CD4-positive, alpha-beta T cell treated with Interleukin-17A for 4 hours (primary cell): ENCODE measurements at places on chromosomes 3 and 15.
A peak's percentile ranks its signal among the peaks of the same experiment; 100 is the strongest.

DNA sequence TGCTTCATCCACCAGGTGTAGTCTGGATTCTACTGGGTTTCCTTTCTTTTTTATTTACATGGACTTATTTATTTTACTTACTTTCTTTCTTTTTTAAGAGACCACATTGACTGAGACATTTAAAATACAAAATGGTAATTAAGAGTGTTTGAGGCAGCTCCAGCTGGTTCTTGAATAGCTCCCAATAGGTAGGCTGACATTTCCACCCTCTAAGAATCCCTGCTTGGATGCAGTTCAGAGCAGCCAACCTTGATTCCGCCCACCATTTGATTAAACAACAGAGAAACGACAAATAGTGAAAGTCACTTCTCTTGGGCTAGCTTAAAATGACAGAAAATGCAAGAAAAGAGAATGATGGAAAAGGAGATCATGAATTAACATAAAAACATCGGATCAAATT, 270.5 kb downstream of the TUSC7 start:
- no peak for DNase-seq

GRCh38 chr3:194718079-194718478, 32.4 kb downstream of the FAM43A start:
- no peak for DNase-seq

DNA sequence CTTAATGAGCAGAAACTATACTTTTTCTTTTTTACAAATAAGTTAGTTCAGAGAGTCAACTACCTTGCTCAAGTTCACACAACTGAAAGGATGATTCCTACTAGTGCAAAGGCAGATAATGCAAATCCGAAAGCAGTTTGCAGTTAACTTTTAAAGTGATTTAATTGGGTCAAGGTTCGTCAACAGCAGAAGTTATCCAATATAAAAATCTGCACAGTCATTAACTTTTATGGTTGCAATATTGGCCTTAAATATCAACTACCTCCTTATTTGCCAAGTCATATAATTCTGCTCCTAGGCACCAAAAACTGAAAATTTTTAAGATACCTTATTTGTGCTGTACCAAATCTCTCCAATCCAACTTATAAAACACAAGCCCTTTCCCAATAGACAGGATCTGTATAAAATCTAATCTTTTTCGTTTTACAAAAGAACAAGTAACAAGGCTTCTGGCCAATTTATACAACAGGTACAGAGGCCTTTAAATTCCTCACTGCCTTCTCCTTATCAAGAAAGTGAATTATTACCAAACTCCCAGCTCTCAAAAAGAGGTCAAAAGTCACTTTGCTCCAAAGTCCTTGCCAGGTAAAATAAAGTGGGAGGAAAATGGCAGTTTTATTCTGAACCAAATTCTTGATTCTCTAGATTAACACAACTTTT, 416.6 kb upstream of the NECTIN3 start:
- DNase-seq, result no peak

GRCh38 chr3:153431076-153431475, 269.1 kb downstream of the RAP2B start:
- no peak for DNase-seq

- DNase-seq, result no peak
These were observed 714.4 kb upstream of the ARPP21 start for GRCh38 chr3:34924961-34925360.

GRCh38 chr15:46703020-46703861, 1014.1 kb upstream of the SEMA6D start:
- DNase-seq, result no peak

- DNase-seq, result no peak
These were observed 17.2 kb downstream of the KLHL25 start for GRCh38 chr15:85777250-85778106.

- DNase-seq, result no peak
These were observed 105.7 kb downstream of the TPRA1 start for GRCh38 chr3:127484601-127485388.

DNA sequence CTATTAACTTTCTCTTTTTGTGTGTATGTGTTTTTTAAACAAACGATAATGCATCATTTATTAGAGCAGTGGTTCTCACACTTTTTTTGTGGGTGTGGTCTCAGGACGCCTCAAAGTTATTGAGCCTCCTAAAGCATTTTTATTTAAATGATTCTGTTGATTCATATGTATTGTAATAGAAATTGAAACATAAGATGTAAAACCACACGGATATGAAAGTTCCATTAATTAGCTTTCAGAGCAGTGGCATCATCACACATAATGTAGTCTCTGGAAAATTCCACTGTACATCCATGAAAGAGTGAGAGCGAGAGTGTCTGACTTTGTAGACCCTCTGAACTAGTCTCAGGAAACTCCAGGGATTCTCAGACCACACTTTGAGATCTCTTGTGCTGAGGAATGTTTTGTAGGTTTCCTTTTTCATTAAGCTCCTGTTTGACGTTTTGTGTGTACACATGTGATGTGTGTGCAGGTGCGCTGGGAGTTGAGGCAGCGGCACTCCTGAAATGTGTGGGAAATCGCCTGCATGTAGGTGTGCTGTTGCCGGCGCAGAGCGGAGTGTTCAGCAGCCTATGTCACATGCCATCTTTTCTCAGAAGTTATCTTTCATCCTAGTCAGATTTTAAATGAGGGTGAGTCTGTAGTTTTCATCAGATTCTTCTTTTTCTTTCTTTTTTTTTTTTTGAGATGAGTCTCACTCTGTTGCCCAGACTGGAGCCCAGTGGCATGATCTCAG, 5.3 kb upstream of the TRAK1 start:
- DNase-seq, result no peak

GRCh38 chr15:90064911-90065681, 37.2 kb downstream of the IDH2 start:
- DNase-seq, result no peak

- peak; percentile 29 for DNase-seq
These were observed 225.9 kb upstream of the C2CD4B start for GRCh38 chr15:62390791-62391640.

- DNase-seq, result no peak
These were observed 151.8 kb downstream of the ITPR1 start for GRCh38 chr3:4644951-4645350.

GRCh38 chr15:57133127-57133968, 214.9 kb downstream of the TCF12 start:
- peak; percentile 33 for DNase-seq
